ENCODE measurements at places on chromosomes 7 and 10. TPM values are rescaled to one million over a fixed set of nuclear protein-coding genes. Genes with fewer than 3 reads are reported as not detected.

DNA sequence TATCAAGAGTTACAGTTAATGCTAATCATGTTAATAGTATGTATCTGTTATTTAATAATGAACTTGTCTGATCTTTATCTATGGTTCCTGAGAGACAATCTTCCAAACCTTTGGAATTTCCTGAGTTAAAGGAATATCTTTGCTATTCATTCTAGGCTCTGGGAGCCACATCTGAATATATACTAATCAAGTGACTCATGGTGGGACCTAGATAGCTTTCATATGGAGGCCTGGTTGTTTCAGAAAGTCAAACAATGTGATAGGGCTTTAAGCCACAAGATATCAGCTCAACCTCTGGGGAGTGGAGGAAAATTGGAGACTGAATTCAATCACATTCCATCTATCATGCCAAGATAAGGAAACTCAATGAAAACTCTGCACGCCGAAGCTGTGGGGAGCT is 746.4 kb downstream of the TNS3 start:
- H3K4me1 ChIP-seq = no peaks in the 10 kb centered on the region
- no peak overlapping the region for H3K27ac ChIP-seq
- no peaks in the 10 kb centered on the region for H3K27me3 ChIP-seq
- no peak for DNase-seq

DNA sequence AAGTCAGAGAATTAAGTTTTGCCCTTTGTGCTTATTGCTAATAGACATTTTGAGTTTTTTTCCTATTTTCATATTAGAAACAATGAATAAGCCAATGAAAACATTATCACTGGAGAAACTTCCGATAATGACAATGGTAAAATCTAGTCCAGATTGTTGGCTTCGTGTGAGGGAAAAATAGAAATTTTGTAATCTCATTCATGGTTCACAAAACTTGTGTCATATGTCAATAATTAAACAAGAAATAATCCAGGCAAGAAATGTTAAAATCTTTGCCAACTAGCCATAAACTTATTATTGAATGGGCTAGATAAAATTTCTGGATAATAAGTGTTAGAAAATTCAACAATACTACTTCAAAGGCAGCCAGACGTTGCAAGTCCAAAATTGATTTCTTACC is 36.6 kb downstream of the RNLS start:
- H3K4me1 ChIP-seq = peaks cover 2% of the 10 kb centered on the region
- H3K4me3 ChIP-seq = no peak overlapping the region
- no peaks in the 10 kb centered on the region for H3K36me3 ChIP-seq
- no peak overlapping the region for H3K27ac ChIP-seq

DNA sequence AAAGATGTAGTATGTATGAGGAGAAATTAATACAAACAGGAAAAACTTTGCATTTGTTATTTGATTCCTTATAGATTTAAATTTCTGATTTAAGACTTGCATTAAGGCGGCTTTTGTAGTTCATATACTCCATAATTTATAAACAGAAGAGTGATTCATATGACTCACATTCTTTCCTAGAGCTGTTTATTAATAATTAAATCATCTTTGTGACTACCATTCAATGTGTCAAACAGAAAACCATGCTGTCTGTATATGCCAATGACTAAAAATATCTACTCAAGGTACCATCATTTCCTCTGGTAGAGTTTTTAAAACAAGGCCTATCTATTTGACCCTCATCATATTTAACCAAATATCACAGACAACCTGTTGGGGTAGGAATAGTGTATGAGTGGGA is 501.7 kb downstream of the PARD3 start:
- H3K27ac ChIP-seq = no peak overlapping the region
- no peaks in the 10 kb centered on the region for H3K27me3 ChIP-seq
- DNase-seq = no peak
- H3K4me1 ChIP-seq = peaks cover 16% of the 10 kb centered on the region
- H3K4me3 ChIP-seq = no peak overlapping the region

GRCh38 chr7:5478568-5479430 is 55.2 kb upstream of the TNRC18 start:
- DNase-seq = no peak
- H3K27me3 ChIP-seq = no peaks in the 10 kb centered on the region
- peaks cover 4% of the 10 kb centered on the region for H3K4me1 ChIP-seq

GRCh38 chr10:122116331-122116730 is 127.4 kb downstream of the TACC2 start:
- H3K4me1 ChIP-seq = peaks cover 22% of the 10 kb centered on the region
- H3K27me3 ChIP-seq = no peaks in the 10 kb centered on the region
- DNase-seq = no peak
- H3K27ac ChIP-seq = peak overlapping the region; percentile 29
- H3K4me3 ChIP-seq = no peak overlapping the region

GRCh38 chr10:30215141-30215540 is 133.9 kb downstream of the MTPAP start:
- no peak for DNase-seq
- H3K36me3 ChIP-seq = no peaks in the 10 kb centered on the region
- no peak overlapping the region for H3K4me3 ChIP-seq
- no peaks in the 10 kb centered on the region for H3K27me3 ChIP-seq
- peaks cover 3% of the 10 kb centered on the region for H3K4me1 ChIP-seq

- no peaks in the 10 kb centered on the region for H3K27me3 ChIP-seq
- peak overlapping the region; percentile 7 for H3K27ac ChIP-seq
- DNase-seq = no peak
- no peak overlapping the region for H3K4me3 ChIP-seq
- peaks cover 16% of the 10 kb centered on the region for H3K4me1 ChIP-seq
Observed at GRCh38 chr7:20157456-20157855, 59.7 kb downstream of the MACC1 start.

GRCh38 chr10:132420981-132421846 is 24.2 kb downstream of the PWWP2B start:
- no peak overlapping the region for H3K4me3 ChIP-seq
- no peaks in the 10 kb centered on the region for H3K27me3 ChIP-seq
- H3K4me1 ChIP-seq = peaks cover 19% of the 10 kb centered on the region
- no peak for DNase-seq
- no peaks in the 10 kb centered on the region for H3K36me3 ChIP-seq

DNA sequence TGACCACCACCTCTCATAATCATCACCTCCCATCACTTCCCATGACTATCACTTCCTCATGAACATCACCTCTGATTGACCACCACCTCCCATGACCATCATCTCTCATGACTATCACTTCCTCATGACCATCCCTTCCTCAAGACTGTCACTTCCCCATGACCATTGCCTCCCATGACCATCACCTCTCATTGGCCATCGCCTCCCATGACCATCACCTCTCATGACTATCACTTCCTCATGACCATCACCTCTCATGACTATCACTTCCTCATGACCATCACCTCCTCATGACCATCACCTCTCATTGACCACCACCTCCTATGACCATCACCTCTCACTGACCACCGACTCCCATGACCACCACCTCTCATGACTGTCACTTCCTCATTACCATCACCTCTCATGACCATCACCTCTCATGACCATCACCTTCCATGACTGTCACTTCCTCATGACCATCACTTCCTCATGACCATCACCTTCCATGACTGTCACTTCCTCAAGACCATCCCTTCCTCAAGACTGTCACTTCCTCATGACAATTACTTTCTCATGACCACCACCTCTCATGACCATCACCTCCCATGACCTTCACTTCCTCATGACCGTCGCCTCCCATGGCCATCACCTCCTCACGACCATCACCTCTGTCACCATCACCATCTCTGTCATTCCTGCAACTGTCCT is 51.6 kb downstream of the PDGFA start:
- no peak for DNase-seq
- peaks cover 2% of the 10 kb centered on the region for H3K36me3 ChIP-seq
- H3K4me1 ChIP-seq = peaks cover 2% of the 10 kb centered on the region
- peak overlapping the region; percentile 7 for H3K27ac ChIP-seq
- no peak overlapping the region for H3K4me3 ChIP-seq
- no peaks in the 10 kb centered on the region for H3K27me3 ChIP-seq

GRCh38 chr10:77542710-77543259 is 94.8 kb downstream of the KCNMA1 start:
- peaks cover 8% of the 10 kb centered on the region for H3K27me3 ChIP-seq
- DNase-seq = no peak
- no peaks in the 10 kb centered on the region for H3K36me3 ChIP-seq

DNA sequence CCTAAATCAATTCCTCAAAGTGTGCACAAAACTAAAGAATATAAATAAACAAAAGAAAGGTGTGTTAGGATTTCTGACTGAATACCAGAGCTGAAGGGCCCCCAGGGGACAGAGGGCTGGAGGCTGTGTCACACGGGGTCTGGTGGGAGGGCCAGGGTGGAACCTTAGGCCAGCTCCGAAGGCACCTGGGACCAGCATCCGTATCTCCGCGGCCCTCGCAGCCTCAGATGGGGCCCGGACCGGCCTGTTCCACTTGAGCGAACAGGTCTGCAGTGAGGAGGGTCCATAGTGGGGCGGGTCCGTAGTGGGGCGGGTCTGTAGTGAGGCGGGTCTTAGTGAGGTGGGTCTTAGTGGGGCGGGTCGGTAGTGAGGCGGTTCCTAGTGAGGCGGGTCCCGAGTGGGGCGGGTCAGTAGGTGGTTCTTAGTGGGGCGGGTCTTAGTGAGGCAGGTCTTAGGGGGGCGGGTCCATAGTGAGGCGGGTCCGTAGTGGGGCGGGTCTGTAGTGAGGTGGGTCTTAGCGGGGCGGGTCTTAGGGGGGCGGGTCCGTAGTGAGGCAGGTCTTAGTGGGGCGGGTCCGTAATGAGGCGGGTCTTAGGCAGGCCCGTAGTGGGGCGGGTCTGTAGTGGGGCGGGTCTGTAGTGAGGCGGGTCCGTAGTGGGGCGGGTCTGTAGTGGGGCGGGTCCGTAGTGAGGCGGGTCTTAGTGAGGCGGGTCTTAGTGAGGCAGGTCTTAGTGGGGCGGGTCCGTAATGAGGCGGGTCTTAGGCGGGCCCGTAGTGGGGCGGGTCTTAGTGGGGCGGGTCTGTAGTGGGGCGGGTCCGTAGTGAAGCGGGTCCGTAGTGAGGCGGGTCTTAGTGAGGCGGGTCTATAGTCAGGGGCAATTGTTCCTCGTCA is 15.1 kb downstream of the GPR146 start:
- peak overlapping the region; percentile 45 for H3K27ac ChIP-seq
- no peaks in the 10 kb centered on the region for H3K36me3 ChIP-seq
- H3K4me1 ChIP-seq = peaks cover 5% of the 10 kb centered on the region
- H3K27me3 ChIP-seq = peaks cover 8% of the 10 kb centered on the region
- no peak for DNase-seq
- H3K4me3 ChIP-seq = no peak overlapping the region

DNA sequence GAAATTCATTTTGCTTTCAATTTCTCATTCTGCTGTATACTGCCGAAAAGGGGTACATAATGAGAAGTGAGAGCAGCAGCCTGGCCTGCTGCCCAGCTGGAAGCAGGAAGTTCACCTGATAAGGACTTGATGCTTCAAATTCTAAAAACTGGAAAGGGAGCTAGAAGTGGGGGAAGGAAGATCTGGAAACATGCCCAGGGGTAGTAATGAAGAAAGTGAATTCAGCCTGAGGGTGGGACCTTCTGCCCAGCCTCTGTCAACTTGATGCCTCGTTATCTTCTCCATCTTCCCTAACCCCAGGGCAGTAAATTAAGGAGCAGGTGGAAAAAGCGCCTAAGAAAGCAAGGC is 69.4 kb downstream of the ARMH3 start:
- H3K36me3 ChIP-seq = peaks cover 28% of the 10 kb centered on the region
- no peak overlapping the region for H3K4me3 ChIP-seq
- no peak for DNase-seq
- H3K27me3 ChIP-seq = no peaks in the 10 kb centered on the region
- no peaks in the 10 kb centered on the region for H3K4me1 ChIP-seq

DNA sequence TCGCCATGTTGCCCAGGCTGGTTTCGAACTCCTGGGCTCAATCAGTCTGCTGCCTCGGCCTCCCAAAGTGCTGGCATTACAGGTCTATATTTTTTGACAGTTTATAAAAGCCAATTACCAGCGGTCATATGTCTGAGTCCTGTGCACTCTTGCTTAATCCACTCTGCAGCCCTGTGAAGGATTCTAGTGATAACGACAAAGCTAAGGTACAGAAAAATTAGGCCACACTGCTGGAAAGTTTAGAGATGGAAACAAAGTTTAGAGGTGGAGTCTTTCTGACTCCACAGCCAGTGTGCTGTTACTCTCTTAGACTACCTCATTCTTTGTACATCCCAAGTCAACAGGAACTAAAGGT is 707 bp downstream of the PTER start:
- H3K4me1 ChIP-seq = peaks cover 25% of the 10 kb centered on the region
- H3K27me3 ChIP-seq = peaks cover 9% of the 10 kb centered on the region
- DNase-seq = no peak

- no peaks in the 10 kb centered on the region for H3K36me3 ChIP-seq
- DNase-seq = no peak
- no peak overlapping the region for H3K27ac ChIP-seq
- no peak overlapping the region for H3K4me3 ChIP-seq
- H3K4me1 ChIP-seq = peaks cover 3% of the 10 kb centered on the region
Observed at GRCh38 chr7:116571037-116571436, 46.2 kb downstream of the CAV1 start.

GRCh38 chr10:14397066-14397465 is 66.3 kb upstream of the FRMD4A start:
- H3K4me1 ChIP-seq = no peaks in the 10 kb centered on the region
- no peak overlapping the region for H3K27ac ChIP-seq
- H3K36me3 ChIP-seq = no peaks in the 10 kb centered on the region
- no peak overlapping the region for H3K4me3 ChIP-seq

- no peak overlapping the region for H3K27ac ChIP-seq
- H3K36me3 ChIP-seq = no peaks in the 10 kb centered on the region
- peaks cover 2% of the 10 kb centered on the region for H3K4me1 ChIP-seq
- no peak for DNase-seq
Observed at GRCh38 chr7:46357290-46357689, 436.2 kb upstream of the IGFBP3 start.

GRCh38 chr7:157352516-157352915 is 15.7 kb downstream of the DNAJB6 start:
- no peak for DNase-seq
- H3K4me3 ChIP-seq = no peak overlapping the region
- H3K27ac ChIP-seq = peak overlapping the region; percentile 24
- H3K36me3 ChIP-seq = peaks cover 4% of the 10 kb centered on the region

- H3K27me3 ChIP-seq = no peaks in the 10 kb centered on the region
- H3K27ac ChIP-seq = no peak overlapping the region
- no peak for DNase-seq
- peaks cover 20% of the 10 kb centered on the region for H3K4me1 ChIP-seq
- H3K4me3 ChIP-seq = no peak overlapping the region
Observed at GRCh38 chr10:35789996-35790395, 147.9 kb upstream of the FZD8 start.

Gene SLC26A3
- total RNA-seq = 2.0 TPM

Gene MACC1
- total RNA-seq = 16.1 TPM

Gene SPAG6
- 8.9 TPM for total RNA-seq

Gene GRID2IP
- total RNA-seq = 2.5 TPM

Gene KCND2
- total RNA-seq = 12.7 TPM

Gene CELF2
- total RNA-seq = 3.8 TPM

Gene TACR2
- not detected for total RNA-seq

Gene THNSL1
- 6.5 TPM for total RNA-seq

Gene HTR7
- total RNA-seq = 0.93 TPM

Gene SLIT1
- 25.5 TPM for total RNA-seq

Gene AKR1C4
- 0.48 TPM for total RNA-seq
